ENCODE measurements at places on chromosomes 4 and X.

- no peak for DNase-seq
These were observed 3.4 kb downstream of the PJA1 start for GRCh38 chrX:69161786-69162349.

DNA sequence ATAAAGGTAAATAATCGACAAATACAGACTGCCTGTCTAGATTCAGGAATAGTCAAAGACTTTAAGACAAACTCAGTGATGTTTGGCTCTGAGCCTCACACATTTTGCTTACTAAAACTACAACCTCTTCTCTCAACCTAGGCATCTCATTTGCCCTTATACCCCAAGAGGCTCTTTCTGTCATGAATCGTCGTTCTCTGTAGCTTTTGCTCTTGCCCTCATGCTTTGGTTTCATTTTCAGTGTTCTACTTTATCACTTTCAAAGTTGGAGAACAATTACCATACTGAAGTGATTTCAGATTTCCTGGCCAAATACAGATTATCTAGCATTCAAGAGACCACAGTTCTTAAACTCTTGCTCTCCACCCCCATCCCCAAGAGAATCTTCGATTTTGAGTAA, 114.1 kb upstream of the RAP2C start:
- no peak for DNase-seq

GRCh38 chr4:7654550-7655445, 220.1 kb upstream of the PSAPL1 start:
- DNase-seq: no peak

GRCh38 chr4:77762531-77762930, 56.6 kb downstream of the CNOT6L start:
- DNase-seq: no peak

DNA sequence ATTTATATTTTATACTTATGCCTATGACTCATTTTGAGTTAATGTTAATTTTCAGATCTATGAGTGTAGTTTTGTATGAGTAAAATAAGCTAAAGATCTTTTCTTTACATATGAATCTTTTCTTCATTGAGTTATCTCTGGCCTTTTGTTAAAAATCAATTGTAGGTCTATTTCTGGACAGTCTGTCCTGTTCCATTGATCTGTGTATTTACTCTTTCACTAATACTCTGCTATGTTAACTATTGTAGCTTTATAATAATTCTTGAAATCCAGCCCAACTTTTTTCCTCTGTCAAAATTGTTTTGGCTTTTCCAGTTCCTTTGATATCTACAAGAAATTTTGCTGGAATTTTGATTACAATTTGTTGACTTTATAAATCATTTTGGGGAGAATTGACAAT, 177.0 kb downstream of the RBM46 start:
- no peak for DNase-seq

DNA sequence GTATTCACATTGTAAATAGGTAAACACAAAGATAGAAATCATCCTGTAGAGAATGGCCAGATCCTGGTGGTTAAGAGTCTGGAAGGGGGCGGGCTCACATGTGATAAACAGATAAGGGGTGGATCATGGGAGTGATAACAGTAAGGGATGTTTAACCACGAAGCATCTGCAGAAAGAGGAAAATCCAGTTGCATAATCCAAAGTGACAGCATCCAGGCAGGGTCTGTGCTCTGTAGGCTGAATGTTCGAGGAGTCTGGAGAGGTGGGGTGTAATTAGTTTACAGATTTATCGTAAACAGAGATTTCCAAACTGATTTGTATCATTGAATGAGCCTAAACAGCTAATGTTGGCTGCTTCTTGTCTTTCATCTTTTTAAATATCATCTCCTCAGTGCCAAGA, 1009.8 kb upstream of the SLIT2 start:
- no peak for DNase-seq

DNA sequence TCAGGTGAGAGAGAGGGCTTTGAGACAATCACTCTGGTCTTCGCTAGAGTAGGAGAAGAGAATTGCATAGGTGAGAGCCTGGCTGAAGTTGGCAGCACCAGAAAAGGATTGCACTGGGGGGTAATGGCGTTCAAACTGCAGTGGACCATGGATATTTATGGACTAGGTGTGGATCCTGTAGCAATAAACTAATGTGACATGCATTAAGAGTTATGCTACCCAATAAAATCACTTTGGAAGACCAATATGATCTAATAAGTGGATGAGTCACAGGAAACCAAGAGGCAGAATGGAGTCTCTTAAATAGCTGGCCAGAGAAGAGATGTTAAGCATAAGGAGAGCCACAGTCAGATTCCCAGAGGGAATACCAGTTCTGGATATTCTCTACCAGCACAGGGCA, 259.8 kb downstream of the FBXO8 start:
- DNase-seq: no peak

- peak; percentile 45 for DNase-seq
These were observed 9.7 kb upstream of the TMEM165 start for GRCh38 chr4:55386073-55386472.

- no peak for DNase-seq
These were observed 407.6 kb downstream of the TLL1 start for GRCh38 chr4:166280642-166281041.

DNA sequence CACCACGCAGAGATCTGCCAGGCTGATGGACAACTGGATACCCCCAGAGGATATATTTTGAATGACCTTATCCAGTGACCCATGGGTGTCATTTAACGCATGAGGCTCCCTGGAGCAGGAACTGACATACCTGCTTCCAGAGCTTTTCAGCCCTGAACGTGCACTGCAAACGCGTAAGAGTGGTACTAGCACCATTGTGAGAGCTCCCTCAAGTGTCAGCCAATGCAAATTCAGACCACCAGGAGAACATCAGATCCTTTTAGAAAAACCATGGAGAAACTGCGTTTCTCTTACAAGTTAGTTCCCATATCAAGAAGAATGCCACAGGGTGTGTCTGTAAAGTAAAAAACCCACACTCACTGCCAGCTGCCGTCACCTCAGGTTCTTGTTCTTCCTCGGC, 7.3 kb downstream of the TREX2 start:
- DNase-seq: no peak

GRCh38 chrX:25755194-25755593, 382.9 kb upstream of the MAGEB18 start:
- no peak for DNase-seq

GRCh38 chrX:44975666-44976263, 102.8 kb downstream of the KDM6A start:
- DNase-seq: no peak

DNA sequence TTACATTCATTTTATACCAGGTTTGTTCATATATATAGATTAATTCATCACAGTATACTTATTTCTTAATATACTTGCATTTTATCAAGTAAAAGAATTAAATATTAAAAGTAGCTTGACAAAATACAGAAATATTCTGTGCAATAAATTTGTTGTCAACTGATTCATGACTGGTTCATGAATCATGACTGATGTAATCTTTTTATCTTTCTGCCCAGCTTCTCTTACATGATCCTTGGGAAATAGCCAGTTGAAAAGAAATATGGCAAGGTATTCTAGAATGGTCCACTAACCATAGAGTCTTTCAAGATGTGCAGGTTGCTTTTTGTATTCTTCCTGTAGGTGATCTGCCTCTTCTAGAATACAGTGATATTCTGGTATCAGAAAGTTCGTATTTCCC, 4.2 kb upstream of the CCNA2 start:
- DNase-seq: no peak

DNA sequence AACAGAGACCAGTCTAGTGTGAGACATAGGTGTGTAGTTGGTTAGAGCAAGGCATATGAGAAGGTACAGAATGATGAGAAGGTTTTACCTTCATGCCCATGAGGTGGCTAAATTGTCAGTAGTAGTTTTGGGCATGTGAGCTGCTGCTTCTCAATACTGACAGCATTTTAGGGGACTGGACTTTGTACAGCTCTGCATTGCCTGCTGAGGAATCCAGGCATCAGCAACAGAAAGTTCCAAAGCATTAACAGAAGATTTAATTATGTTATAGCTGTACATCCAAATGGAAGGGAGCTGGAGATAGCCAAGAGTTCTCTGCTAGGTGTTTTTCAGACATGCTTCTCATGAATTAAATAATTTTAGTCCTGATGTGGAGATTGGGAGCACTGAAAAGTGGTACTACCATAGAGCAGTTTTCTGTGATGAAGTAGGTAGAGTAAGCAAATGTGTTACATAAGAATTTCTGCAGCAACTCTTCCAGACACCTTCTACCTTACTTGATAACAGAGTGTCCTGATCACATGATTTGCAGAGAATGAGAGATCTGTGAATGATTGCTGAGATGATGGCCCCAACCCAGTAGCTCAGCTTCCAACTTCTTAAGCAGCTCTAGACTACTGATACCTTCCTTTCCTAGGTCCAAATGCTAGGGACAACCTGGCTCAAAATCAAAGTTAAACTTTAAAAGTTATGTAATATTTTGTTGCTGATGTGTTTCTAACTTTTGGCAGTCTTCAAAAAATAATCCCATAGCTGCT, 30.4 kb downstream of the FNIP2 start:
- DNase-seq: no peak

- DNase-seq: no peak
These were observed 126.8 kb upstream of the CXorf66 start for GRCh38 chrX:140092121-140092520.

GRCh38 chr4:125013891-125014290, 300.9 kb upstream of the FAT4 start:
- peak; percentile 27 for DNase-seq

GRCh38 chr4:151331276-151332042, 6.1 kb upstream of the SH3D19 start:
- no peak for DNase-seq

- no peak for DNase-seq
These were observed 209.0 kb downstream of the PPARGC1A start for GRCh38 chr4:23680671-23681518.

DNA sequence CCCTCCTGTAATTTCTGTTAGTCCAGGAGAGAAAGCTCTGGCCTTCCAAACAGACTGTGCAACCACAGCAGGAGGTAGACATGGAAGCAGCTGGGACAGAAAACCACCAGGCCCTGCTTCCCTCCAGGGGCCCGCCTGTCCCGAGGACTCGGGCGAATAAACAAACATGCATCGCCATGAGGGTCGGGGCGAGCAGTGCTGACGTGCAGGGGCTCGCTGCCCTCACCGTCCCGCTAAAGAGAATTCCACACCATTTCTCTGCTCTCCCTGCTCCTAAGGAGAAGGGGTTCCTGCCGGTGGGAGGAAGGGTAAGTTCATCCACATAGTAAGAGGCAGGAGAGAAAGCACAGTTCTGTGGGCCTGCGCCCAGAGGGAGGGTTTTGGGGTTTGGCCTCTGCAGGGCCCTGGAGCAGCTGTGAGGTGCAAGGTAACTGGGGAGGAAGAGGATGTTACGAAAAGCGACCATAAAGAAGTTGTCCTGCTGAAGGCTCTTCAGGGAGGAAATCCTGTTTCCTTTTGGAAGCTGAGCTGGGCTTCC, 54.9 kb downstream of the WFS1 start:
- DNase-seq: no peak

GRCh38 chrX:9785944-9786797, at the start of gene SHROOM2:
Gene SHROOM2 (plus strand): TSS chrX:9786429. CDS start chrX:9786546, 117 bp downstream.
- no peak for DNase-seq

DNA sequence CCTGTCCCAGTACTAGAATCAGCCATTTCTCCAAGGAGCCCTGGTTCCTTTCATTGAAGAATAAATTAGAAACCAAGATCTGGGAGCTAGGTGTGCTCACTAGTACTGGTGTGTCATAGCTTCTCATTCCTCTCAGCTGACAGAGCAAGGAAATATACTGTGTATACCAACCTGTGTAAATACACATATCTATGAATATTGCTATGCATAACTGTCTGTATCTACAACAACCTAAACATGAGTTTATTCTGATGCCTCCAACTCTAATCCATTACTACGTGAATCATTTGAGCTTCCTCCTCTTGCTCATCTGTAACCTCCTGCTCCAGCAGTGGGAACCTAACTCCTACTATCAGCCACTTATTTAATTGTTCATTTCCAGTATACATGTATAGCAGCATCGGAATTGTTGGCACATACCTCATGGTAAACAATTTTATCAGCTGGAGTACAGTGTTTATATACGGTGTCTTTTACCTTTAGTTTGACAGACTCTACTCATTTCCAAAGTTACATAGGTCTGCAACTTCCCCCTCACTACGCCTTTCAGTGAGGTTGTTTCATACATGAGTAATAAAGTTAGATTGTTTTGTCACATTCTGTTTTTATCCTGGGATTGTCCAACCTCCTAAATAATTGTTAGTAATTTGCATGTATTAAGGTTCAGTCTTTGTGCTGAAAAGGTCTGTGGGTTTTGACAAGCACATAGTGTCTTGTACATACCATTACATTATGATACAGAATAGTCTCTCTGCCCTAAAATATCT, 7.1 kb upstream of the SCRG1 start:
- DNase-seq: no peak

DNA sequence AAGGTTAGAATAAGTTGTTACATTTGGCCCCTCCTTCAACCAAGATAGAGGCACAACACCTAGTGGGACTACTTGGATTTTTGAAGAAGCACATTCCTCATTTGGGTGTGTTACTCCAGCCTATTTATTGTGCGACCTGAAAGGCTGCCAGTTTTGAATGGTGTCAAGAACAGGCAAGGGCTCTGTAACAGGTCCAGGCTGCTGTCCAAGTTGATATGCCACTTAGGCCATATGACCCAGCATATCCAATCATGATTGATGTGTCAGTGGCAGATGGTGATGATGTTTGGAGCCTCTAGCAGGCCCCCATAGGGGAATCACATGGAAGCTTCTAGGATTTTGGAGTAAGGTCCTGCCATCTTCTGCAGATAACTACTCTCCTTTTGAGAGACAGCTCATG, 35.5 kb upstream of the UGT2B4 start:
- DNase-seq: no peak

- DNase-seq: no peak
These were observed 487.6 kb downstream of the GRXCR1 start for GRCh38 chr4:43380093-43380492.

DNA sequence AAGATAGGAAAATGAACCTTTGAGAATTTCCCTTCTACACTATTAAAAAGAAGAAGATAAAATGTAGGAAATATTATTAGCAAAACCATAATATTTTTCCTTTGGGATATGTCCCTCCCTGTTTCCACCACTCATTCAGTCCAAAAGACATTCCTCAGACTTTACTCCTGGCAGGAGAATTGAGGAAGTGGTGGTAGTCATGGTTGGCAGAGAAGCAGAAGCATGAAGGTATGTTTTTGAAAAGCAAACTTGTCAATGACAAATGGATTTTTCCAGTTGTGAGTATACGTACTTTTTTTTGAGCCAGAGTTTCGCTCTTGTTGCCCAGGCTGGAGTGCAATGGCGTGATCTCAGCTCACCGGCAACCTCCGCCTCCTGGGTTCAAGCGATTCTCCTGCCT, 13.7 kb downstream of the STAG2 start:
- no peak for DNase-seq

DNA sequence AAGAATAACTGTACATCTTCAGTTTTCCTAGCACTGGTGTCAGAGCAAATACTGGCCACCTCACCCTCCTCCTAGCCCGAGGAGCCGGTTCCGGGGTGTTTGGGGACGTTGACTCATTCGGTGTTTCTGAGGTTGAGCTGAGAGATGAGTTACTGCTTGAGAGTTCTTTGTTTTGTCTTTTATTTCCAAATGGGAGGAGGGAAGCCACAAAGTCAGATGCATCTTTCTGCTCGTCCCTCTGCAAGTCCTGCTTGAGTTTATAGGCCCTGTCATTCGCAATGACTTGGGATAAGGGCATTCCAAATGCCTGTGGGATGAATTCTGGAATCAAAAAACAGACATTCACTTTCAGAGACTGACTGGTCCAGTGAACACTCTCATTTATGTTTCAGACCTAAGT, 77.5 kb downstream of the HCCS start:
- peak; percentile 7 for DNase-seq

GRCh38 chr4:74044677-74045076, 6.2 kb upstream of the CXCL3 start:
- DNase-seq: peak; percentile 15

Data from brain microvascular endothelial cell (primary cell).